Naive thymus-derived CD4-positive, alpha-beta T cell (primary cell): ENCODE measurements at places on chromosomes 1 and 21. TPM values are rescaled to one million over a fixed set of nuclear protein-coding genes. Genes with fewer than 3 reads are reported as not detected.

GRCh38 chr1:231684356-231685244 is 58.0 kb downstream of the DISC1 start:
- DNase-seq, result no peak

DNA sequence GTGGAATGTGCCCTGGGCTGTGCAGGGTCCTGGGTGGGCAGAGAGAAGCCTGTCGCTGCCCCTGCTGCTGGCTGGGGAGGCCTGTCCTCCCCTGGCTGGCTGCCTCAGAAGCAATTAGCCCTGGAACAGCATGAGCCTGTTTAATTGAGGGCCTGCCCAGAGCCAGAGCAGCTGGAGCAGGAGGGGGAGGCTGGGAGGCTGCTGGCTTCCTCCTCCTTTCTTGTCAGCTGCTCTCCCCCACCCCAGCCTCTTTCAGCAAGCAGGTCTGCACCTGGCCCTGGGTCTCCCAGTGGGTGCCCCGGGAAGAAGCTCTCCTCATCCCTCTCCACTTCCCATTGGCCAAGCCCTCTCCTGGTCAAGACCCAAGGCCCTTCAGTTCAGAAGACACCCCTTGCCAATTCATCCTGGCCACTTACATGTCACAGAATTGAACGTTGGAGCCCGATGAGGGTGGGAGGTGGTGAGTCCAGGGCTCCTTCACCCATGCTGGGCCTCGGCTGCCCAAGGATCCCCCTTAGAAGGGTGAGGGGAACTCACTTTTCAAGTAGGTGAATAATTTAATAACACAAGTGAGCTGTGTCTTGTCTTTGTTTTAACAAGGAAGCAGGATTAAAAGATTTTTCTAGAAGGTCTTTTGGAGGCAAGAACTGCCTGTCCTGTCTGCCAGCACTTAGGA is 13.2 kb downstream of the AMPD2 start:
- no peak for DNase-seq

DNA sequence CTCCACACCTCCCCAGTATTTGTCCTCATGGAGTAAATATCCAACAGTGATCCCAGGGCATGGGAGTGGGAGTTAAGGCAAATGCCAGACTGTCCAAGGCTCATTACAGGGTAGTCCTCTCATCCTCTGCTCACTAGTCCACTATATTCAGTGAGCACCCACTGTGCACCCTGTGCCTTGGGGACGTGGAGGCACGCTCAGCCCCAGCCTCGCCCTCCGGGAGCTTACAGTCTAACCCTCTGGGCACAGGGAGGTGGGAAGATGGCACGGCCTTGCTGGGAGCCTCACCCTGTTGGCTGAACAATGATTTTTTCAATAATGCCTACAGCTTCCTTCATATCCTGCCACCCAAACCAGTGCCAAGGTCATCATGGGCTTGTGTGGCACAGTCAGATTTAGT is 2.8 kb downstream of the HES2 start:
- no peak for DNase-seq

The DNALI1 gene
- not detected for polyA plus RNA-seq

The DIO1 gene
- polyA plus RNA-seq, result not detected
